AG10803 (cell line): ENCODE measurements at places on chromosomes 3 and 15.

- DNase-seq = no peak
These were observed 435.1 kb downstream of the LPP start for GRCh38 chr3:188589071-188589470.

DNA sequence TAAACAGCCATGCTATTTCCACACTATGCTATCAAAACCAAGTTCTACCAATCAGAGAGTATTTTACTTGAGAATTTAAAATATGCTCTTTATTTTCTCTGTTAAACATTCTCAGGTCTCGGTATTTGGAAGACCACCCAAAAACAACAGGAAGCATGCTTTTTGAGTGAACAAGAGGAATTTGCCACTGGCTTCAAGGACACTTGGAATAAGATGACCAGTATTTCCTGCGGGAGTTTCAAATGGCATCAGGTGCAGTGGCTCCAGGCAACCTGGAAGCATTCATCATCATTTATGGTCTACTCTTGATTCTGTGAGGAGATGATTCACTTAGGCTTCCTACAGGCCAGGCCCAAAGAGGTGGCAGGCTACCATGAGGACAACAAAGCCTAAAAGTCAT, 305.7 kb upstream of the ATP11B start:
- no peak for DNase-seq

DNA sequence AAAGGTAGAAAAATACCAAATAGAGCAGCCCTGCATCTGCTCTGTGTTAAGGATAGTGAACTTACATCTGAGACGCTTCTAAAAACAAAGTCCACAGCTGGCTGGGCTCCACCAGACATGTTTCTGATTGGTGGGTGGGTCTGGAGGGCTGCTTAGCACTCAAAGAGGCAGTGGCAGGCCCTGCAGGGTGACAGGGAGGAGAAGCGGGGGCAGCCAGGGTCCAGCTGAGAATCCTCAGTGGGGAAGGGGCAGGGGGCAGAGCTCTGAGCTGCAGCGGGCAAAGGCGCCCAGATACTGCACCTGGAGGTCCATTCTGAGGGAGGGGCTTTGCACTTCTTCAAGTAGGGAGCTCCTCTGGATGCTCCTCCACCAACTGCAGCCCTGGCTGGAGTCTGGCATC, 28.1 kb downstream of the PRR23E start:
- DNase-seq = no peak

- no peak for DNase-seq
These were observed 15.0 kb downstream of the RPLP1 start for GRCh38 chr15:69467636-69468035.

GRCh38 chr15:82105451-82106215, 59.8 kb upstream of the MEX3B start:
- DNase-seq = peak; percentile 94

DNA sequence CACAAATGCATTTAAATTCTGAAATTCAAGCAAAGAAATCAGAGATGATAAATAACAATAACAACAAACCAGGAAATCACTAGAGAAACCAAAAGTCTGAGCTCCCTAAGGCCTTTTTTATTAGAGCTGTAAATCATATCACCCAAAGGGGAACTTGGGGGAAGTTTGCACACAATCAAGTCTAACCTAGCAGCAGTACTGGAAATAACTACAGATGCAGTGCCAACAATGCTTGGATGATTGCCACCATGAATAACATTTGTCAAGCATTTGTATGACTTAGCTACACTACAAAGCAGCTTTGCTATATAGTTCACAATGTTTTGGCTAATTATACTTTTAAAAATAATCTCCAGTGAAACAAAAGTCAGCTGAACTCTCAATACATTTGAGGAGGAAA, 27.8 kb downstream of the SHQ1 start:
- DNase-seq = peak; percentile 87

DNA sequence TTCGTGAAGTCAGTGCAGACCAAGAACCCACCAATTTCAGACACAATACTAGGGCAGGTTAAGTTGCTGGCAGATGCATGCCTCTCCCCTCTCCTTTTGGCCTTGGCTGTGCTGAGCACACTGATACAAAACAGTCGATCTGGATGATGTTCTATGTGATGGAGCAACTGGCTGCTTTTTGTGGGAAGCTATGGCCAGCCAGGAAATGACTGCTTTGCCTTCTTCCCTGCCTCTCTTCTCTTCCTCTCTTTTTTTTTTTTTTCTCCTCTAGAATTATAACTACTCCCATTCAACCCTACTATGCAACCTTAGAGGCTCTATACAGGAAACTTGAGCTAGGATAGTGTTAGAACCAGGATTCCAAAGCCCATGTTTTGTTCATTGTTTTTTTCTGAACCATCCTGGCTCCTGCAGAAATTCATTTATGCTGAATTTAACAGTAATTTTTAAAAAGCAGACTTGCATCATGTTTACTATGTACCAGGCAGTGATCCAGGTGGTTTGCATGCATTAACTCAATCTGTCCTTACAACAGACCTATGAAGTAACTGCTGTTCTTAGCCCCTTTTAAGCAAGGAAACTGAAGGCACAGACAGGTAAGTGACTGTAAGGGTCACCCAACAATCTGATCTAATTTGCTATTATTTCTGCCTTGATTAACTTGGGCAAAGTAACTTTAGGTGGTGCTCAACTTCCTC, 62.9 kb downstream of the PLD1 start:
- no peak for DNase-seq

- no peak for DNase-seq
These were observed 328.2 kb downstream of the ZIC1 start for GRCh38 chr3:147737376-147737775.

DNA sequence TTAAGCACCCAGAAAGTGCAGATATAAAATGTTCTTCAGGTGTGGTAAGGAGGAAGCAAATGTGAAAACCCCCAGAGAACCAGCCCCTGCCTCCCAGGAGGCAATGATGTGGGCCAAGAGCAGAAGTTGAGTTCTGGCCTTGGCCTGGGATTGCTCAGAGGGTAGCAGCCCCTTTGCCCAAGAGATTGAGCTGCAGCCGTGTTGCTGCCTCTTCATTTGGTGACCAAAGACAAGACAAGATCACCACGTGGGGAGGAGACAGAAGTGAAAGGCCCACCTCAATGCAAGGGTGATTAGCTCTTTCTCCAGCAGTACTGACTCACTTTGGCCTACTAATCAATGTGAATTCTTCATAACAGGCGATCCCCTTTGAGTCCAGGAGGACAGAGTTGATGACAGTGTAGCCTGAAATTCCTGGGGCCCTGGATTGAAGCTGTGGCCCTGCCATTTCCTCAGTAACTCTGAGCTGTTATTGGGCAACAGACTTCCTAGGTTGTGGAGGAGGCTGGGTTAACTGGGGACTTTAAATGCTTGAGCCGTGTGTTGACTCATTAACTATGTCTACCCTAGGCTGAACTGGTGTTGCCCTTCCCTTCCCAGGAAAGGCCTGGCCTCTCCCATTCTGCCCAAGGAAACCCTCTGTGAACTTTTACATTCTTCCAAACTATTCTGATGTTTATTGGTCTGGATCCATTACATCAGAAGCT, 86.5 kb downstream of the ST6GAL1 start:
- peak; percentile 12 for DNase-seq

DNA sequence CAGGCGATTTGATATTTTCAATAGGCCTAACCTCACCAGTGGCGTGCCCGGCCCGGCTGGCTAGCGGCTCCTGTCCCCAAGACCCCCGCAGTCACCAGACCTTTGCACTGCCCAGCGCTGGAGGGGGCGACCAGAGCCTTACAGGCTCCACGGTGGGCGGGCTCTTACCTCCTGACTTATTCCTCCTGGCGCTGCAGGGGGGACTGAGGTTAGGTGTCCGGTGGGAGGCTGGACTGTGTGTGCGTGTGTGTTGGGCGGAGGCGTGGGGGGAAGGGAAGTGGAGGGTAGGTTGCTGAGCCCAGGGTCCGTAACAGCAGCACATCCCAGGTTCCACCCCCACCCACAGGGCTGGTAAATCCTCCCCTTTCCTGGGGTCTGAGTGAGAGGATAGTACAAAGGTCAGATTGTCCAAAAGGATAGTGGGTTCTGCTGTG, 27.5 kb upstream of the THRB start:
- no peak for DNase-seq

DNA sequence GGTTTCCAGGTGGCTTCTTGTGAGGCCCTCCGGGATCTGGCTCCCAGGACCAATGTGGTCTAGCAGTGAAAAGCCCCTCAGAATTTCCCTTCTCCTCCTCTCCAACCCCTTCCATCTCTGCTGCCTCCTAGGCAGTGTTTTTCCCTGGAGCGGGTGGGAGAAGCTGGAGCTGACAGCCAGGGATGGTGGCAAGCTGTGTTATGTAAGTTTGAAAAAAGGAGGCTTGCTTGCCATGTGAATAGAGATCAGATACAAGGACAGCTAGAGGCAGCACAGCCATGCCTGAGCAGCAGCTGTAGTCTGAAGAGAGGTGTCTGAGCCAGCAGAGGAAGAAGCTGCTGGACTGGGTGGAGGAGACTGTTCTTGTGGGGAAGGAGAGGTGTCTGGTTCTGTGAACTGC, 20.6 kb downstream of the SNAPC5 start:
- no peak for DNase-seq

- no peak for DNase-seq
These were observed 7.7 kb upstream of the SYN2 start for GRCh38 chr3:11996480-11996879.

DNA sequence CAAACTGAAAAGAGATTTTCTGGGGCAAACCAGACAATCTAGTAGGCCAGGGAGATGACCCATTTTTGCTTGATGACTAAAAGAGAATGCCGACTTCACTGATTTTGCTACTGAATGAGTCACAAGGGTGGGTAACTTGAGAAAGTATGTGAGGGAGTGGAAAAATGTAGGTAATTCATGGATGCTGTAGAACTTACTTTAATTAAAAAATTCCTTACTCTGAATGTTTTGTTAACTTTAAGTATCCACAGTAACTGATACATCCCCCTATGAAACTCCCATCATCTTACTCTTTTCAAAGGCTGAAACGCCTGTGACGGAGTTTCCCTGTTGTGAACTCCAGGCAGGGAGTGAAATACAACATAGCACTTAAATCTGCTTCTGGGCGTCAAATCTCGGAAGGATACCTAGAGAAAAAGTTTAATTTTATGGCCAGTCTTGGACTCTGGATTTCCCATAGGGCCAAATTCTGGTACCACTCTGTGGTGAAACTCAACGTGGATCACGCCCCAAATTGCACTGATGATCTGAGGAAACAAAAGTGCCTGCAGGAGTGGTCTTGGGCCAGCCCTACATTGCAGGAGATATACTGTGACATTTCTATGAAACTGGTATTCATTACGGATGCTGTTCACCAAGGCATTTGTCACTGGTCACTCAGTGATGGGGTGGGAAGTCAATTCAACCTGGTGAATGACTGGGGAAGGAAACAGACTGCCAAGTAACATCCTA, 24.0 kb downstream of the GOLIM4 start:
- peak; percentile 91 for DNase-seq

- DNase-seq = no peak
These were observed 2.9 kb downstream of the WNT5A start for GRCh38 chr3:55484191-55484689.
